Epithelial cell of proximal tubule (primary cell): ENCODE measurements at places on chromosomes 6 and 20.

DNA sequence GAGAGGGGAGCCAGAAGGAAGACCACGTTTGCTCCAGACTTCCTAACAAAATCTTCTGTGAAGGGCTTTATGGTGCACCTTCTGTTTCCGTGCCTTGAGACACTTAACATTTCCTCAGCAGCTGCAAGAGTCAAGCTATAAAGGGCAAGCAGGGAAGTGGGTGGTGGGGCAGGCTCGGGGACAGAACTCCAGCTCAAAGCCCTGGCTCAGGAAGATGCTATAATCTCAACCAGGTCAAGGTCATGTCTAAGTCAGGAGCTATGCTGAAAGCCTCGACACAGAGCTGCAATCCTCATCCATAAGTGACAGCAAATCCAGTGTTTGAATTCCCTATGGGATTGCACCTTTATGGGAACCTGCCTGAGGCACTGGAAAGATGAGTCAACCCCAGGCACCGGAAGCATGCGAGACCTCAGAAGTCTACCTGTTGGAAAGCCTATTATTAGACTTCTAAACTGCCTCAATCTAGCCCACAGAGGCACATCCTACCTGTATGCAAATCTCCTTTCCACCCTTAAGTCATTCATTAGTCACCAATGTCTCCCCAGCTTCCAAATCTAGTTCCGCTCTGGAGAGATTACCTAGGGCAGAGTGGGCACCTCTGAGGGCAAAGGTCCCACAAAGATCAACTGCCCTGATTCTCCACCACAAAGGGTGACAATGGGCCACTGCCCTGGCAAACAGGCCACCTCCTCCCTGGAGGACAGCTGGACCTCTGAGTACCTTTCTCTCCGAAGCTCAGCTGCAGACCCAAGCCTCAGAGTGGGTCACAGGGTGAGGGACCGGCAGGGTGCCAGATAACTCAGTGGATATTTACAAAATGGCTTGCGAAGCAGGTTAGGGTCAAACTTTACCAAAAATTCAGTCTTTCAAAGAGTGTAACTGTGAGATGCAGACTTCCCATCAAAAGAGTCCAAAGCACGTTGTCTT is 287.0 kb downstream of the CDC5L start:
- DNase-seq = no peak

DNA sequence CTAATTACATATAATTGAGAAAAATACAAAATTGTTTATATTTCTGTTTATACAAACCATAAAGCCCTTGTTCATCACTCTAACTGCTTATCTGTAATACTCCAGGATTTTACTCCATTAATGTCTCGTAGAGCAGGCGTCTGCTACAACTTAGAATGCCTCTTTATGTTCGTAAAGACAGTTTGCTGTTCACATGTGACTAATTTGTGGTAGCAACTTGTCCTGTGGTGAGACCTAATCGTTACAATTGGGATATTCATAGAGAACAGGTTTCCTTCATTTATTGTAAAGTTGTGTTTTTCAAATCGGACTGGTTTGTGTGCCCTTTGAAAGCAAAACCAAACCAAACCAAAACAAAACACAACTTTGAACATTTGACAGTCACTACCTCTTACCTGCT is 149.7 kb downstream of the ASCC3 start:
- no peak for DNase-seq

DNA sequence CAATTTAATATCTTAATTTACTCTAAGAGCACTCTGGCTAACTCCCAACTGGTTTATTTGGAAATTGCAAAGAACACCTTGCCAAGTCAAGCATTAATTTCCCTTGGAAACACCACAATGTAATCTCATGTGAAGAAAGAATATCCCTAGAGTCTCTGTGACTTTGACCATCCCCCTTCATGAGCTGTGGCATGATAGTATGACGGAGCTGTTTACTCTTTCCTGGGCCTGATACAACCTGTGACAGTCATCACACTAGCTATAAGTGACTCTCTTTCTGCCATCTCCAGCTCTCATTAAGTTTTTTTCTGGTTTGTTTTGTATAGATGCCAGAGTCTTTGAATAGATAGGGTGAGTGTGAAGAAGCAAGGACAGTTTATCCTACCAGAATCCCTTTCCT is 470.3 kb upstream of the JARID2 start:
- no peak for DNase-seq

- no peak for DNase-seq
Measured at GRCh38 chr6:34025112-34025807, 120.6 kb downstream of the GRM4 start.

GRCh38 chr6:44304282-44305199 is 8.6 kb downstream of the AARS2 start:
- no peak for DNase-seq

DNA sequence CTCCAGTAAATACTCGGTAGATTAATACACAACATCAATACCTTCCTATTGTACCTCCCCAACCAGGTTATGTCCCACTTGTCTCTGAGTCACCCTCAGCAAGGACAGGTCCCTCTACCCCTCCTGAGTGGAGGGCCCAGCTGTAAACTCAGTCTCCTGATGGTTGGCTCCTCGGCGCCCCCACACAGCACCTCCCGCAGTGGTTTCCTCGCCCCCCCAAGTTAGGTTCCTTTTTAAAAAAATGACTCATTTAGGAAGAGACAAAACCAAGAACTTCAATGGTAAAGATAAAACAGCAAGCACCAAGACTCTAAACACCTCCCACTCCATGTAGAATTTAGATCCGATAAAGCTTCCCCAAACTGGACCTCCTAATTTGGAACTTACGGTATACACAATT is 83.5 kb downstream of the TRERF1 start:
- no peak for DNase-seq

DNA sequence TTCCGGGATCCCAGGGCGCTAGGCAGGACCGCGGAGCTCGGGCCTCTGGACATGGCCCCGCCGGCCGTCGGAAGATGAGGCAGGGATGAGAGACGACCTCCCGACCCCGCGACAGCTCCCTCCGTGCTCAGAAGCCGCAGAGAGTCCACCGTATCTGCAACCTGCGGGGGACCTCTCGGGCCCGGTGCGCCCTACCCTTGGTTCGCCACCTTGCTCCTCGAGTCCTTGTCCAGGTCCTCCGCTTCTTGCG is 301 bp downstream of the PPP1R3D start:
- no peak for DNase-seq

DNA sequence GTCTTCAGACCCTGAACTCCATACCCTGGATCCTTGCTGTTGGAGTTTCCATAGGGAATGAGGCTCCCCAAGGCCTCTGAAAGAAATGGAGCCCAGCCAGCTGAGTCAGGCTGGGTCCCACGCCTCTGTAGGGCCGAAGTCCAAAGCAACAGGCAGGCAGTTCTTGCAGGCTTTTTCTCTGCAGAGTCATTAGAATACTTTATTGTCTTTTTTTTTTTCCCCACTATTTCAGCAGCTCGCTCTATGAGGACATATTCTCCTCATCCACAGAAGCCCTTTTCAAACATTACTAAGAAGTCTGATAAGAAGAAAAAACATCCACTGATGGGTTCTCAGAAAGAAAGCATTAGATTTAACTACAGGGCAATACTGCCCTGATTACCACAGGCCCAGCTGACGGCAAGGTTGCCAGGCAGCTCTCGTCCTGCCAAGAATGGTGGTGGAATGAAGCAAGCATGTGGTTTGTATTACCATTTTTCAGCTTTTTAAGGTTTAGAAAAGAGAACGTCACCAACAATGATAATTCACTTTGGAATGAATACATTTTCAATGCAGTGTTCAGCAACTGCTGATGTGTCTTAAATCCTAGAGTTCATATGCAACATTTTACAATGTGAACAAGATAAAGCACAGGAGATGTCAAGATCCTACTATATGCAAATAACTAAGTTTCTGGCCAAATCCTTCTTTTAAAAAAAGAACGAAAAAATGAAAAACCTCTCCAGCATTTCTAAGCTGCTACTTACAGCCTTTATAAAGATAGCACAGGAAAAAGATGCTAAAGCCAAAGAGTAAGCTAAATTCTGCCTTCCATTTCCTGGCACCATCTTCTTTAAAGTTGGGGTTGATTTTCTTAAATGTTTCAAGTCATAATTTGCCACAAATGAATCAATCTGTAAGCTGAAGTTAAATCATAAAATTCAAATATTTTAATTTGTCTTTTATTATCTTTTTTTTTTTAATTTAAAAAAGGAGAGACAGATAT is 223.6 kb upstream of the CITED2 start:
- DNase-seq = no peak

GRCh38 chr20:35472209-35472608 is 16.8 kb downstream of the CEP250 start:
- no peak for DNase-seq

GRCh38 chr6:15305909-15306308 is 60.0 kb downstream of the JARID2 start:
- DNase-seq = no peak

- peak; percentile 19 for DNase-seq
Measured at GRCh38 chr20:16069389-16070010, 503.7 kb downstream of the KIF16B start.

DNA sequence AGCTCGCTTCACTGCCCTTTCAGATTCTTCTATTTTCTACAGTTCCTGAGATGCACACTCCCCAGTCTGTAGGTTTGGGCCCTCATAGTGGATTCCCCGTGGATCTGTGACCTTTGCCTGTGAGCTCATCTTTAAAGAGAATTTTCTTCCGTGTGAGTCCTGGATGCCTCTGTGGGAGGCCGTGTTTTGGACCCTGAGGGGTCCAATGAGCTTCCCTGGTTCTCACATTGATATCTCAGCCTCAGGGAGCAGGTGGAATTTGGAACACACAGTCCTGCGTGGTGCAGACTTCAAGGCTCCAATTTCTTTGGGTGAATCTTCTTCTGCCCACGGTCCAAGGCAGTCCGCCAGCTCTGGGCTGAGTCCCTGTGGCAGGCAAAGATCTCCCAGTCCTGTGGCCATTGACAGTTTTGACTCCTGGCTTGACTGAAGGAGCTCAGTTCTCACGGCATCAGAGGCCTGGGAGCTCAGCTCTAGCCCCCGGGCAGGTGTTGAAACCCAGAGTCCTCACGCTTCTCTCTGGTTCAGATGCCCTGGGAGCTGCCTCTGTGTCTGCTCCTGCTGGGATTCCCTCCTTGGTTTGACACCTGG is 61.0 kb downstream of the PSMG4 start:
- no peak for DNase-seq

DNA sequence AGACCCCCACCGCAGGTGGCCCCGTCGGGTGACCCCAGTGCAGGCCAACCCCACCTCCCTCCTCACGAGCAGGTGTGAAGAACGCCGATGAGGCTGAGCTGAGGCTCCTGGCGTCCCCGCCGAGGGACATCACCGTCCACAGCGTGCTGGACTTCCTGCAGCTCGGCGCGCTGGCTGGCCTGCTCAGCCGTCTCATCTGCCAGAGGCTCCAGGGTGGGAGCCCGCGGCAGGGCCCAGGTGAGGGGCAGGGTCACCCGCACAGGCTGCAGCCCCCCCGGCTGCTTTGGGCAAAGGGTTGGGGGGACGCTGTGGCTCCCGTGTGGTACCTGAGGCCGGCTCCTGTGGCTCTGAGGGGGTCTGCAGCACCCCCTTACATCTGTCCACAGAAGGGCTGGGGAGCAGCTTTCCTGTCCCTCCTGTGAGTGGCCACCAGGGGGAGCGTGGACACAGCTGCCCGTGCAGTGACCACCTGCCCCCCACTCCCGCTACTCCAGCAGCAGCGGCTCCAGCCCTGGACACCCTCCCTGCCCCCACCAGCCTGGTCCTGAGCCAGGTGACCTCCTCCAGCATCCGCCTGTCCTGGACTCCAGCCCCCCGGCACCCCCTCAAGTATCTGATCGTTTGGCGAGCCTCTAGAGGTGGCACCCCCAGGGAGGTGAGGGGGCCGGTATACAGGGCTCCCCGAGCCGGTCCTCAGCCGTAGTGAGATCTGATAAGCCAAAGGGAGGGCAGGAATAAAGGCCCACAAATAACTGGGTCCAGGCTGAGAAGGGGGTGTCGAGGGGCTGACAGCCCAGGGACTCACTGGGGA is 16.5 kb downstream of the COL20A1 start:
- DNase-seq = no peak

- DNase-seq = peak; percentile 62
Measured at GRCh38 chr20:18001131-18001921, 32.5 kb downstream of the MGME1 start.

- peak; percentile 45 for DNase-seq
Measured at GRCh38 chr20:13243826-13244376, 22.8 kb downstream of the ISM1 start.

- no peak for DNase-seq
Measured at GRCh38 chr6:155493026-155493693, 37.5 kb upstream of the NOX3 start.

GRCh38 chr6:137349856-137350830 is 131.0 kb upstream of the IFNGR1 start:
- no peak for DNase-seq

GRCh38 chr6:141700819-141701218 is 431.9 kb upstream of the GJE1 start:
- no peak for DNase-seq
